Esophagus squamous epithelium (tissue), 5 donors: ENCODE measurements at places on chromosomes 7 and 10.

- DNase-seq = no peak
Observed at GRCh38 chr7:117796889-117797288, 76.4 kb downstream of the CTTNBP2 start.

DNA sequence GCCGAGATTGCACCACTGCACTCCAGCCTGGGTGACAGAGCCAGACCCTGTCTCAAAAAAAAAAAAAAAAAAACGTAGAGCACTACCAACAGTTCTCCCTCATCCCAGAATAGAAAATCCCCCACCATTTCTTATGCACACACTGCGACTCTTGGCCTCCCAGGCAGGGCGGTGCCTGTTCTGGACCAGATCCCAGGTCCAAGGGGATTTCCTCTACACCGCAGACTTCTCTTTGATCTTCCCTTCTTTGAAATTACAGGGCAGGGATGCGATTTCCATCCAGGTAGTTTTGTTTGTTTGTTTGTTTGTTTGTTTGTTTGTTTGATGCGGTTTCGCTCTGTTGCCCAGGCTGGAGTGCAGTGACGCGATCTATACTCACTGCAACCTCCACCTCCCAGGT, 91.8 kb downstream of the SEPTIN14 start:
- no peak for DNase-seq

DNA sequence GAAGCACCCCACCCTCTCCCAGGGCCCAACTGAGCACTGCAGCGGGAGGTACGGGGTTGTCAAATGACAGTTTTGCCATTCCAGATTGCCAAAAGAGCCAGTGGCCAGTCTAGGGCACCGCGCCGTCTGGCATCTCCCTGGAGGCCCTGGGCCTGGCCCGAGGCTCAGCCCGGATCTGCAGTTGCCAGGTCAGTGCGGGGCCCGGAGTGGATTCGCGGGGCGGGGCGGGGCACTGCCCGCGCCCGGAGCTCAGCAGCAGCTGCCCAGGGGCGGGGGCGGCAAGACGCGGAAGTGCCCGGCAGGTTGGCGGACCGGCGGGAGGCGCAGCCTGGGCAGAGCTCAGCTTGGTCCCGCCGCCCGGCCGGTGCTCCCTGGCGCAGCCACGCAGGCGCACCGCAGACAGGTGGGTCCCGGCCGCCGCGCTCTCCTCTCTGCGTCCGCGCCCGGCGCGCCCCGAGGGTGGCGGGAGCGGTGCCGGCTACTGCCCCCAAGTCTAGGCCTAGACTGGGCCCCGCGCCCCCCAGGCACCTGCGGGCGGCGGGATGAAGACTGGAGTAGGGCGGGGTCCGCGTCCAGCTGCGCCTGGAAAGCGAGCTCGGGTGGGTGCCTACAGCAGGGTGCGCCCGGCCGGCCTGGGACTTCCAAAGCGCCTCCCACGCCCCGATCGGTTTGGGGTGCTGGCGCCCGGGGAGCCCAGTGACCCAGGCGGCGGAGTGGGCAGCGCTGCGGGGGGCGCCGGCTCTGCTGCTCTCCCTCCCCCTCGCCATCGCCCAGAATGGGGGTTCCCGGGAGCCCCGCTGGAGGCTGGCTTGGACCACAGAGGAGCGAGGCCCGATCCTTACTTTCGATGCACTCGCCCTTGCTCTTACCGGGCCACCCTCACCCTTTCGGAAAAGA, at the start of gene IRF5:
Gene IRF5, plus strand, starts transcription at position 281 of the 897 bp plus-strand sequence. CDS start 4,155 bp downstream, outside the sequence.
- no peak for DNase-seq

DNA sequence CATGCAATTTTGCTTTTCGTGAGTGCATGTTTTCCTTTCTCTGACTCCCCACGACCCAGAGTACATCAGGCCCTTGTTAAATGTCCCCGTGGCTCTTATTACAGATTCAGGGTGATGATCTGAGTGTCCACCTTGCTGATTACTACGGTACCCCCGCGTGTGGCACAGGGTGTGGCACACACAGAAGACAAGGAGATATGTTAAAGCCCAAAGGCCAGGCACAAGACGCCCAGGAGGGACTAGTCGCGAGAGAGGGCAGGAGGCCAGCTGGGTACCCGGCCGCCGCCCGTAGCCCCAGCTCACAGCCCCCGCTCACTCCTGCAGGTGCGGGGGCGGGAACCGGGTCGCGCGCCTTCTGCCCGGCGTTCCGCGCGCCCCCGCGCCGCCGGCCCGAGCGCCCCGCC, 281 bp upstream of the EXOC6 start:
- no peak for DNase-seq

- no peak for DNase-seq
Observed at GRCh38 chr10:31426401-31426800, 107.4 kb downstream of the ZEB1 start.

DNA sequence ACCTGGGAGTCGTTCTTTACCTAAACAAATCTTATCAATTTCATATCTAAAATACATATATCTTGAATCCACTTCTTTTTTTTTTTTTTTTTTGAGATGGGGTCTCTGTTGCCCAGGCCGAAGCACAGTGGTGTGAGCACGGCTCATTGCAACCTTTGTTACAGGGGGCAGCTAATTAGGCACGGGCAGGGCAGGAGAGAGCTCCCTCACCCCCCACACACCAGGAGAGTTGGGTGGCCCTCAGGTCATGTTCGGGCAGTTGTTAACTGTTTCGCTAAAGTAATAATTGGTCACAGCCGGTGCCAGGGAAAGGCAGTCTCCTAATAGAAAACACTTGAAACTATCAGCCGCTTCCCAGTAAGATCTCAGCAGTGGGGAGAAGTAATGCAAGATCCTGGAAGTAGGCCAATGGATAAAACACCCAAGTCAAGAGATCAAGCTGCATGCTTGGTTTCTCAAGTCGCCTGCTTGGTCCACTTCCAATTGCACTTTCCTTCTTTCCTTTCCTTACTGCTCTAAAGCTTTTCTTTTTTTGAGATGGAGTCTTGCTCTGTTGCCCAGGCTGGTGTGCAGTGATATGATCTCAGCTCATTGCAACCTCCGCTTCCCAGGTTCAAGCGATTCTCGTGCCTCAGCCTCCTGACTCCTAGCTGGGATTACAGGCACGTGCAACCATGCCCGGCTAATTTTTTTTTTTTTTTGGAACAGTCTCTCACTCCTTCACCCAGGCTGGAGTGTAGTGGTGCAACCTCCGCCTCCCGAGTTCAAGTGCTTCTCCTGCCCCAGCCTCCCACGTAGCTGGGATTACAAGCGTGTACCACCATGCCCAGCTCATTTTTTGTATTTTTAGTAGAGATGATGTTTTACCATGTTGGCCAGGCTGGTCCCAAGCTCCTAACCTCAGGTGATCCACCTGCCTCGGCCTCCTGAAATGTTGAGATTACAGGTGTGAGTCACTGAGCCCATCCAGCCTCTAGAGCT, 21.3 kb upstream of the EFCAB10 start:
- DNase-seq = no peak

DNA sequence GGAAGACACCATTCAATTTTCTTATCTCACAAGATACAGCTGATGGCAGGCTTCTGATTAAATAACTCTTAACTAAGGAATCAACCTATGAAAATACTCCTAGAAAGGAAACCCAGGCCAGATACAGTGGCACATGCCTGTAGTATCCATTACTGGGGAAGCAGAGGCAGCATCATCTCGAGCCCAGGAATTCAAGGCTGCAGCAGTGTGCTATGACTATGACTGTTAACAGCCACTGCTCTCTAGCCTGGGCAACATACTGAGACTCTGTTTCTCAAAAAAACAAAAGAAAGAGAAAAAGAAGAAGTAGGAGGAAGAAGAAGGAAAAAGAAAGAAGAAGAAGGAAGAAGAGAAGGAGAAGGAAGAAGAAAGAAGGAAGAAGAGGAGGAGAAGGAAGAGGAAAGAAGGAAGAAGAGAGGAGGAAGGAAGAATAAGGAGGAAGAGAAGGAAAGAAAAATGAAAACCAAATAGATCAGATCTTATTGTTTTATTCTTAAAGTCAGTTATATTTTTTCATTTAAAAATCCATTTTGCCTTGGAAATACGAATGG, 18.0 kb downstream of the DPY19L1 start:
- no peak for DNase-seq

DNA sequence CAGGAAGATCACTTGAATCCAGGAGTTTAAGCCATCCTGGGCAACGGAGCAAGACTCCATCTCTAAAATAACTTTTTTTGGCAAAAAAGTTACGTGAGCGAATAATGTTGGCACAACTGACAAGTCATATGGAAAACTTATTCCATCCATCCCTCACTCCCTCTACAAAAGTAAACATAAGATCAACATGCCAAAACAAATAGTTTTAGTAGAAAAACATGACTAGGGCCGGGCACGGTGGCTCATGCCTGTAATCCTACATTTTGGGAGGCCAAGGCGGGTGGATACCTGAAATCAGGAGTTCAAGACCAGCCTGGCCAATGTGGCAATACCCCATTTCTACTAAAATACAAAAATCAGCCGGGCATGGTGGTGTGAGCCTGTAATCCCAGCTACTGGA, 25.6 kb downstream of the SLC25A16 start:
- no peak for DNase-seq

DNA sequence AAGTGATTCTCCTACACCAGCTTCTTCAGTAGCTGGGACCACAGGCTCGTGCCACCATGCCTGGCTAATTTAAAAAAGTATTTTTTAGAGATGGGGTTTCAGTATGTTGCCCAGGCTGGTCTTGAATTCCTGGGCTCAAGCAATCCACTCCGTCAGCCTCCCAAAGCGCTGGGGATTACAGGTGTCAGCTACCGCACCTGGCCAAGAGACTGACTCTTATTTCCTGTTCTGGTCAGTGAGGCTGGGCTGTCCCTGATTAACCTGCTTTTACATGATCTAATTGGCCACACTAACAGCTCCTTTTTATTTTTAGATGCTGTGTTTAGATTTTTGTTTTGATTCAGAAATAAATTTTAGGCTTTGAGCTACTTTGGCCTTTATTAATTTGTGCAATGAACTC, 203.9 kb downstream of the NXPH1 start:
- no peak for DNase-seq

DNA sequence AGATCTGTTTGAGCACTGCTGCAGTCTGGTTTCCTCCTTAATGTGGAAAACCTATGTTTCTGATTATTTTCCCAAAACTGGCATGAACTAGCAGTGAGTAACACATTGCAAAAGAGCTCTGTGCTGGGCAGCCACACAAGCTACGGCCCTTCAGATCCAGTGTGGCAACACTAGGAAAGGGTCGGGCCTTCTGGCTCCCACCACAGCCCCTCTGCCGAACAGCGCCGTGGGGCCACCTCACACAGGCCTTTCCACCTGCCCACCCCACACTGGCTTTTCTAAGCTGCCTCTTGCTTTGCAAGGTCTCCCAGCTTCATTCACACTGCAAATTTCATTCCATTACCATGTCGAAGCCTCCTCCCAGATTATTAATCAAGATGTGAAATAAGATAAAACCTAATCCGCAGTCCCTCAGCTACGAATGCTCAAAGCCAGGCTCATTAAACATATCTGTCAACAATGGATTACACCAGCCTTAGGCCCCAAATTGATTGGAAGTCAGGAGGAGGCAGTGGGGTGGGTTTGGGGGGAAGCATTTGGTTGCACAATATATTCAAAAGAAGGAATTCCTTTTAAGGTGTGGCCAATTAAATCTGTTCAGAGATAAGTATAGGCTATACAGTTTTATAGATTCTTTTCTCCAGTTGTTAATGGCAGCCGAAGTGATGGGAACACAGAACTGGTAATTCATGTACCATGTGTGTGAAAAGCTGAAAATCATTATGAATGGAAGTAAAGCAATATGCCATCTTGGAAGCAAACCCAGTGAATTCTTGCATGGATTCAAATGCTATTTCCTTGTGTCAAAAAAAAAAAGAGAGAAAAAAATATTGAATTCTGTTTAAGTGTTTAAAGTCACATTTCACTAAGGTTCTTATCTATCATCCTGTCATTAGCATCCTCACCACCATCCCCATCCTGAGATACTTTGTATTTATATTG, 223.7 kb downstream of the MTERF1 start:
- DNase-seq = no peak

DNA sequence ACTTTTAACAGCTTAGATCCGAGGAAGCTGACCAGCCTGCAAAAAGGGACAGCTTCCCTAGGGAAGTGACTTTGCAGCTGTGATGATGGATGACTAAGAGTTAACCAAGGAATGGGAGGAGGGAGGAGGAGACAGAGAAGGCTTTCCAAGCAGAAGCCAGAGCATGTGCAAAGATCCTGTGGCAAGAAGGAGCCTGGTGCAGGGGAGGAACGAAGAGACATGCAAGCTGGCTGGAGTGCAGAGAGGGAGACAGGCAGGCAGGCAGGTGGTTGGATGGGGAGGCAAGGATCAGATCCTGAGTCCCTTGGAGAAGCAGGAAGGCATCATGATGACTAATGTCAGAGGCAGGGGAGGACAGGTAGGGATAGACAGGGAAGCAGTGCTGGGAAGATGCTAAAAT, 148.8 kb downstream of the PFKFB3 start:
- no peak for DNase-seq

GRCh38 chr10:114631090-114631665, 26.9 kb downstream of the ABLIM1 start:
- no peak for DNase-seq

- no peak for DNase-seq
Observed at GRCh38 chr10:133459454-133460207, 5.9 kb downstream of the SCART1 start.

DNA sequence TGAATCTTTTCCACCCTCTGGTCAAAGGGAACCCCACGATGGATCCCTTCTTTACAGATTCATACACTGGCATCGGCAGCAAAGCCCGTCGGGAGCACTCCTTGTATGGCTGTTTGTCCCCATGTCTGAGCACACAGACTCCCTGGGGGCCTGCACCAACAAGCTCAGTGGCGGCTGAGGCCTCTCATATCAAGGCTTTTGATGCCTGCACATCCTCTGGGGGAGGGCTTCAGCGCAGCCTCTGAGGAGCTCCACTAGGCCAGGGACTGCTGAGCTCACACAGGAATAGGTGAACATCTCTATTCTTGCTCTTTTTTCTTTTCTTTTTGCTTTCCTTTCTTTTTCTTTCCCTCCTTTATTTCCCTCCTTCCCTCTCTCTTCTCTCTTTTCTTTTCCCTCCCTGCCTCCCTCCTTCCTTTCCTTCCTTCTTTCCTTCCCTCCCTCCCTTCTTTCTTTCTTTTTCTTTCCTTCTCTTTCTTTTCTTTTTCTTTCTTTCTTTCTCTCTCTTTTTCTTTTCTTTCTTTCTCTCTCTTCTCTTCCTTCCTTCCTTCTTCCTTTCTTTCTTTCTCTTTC, 174.6 kb downstream of the CCDC3 start:
- DNase-seq = no peak

DNA sequence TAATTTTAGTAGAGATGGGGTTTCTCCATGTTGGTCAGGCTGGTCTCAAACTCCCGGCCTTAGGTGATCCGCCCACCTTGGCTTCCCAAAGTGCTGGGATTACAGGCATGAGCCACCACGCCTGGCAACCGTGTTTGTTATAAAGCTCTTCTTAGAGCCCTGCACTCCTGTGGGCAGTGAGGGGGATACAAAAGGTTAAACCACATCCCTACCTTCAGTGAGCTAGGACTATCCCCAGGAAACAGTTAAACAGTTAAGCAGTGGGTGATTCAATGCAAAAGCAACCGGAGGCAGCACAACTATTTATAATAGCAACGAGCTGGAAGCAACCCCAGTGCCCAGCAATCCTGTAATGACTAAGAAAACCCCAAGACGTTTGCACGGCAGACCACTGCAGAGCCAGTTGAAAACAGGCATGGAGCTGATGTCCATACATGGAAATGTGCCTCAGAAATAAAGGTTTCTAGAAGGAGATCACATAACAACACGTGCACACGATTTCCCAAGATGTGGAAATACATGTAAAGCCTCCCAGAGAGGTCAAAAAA, 107.2 kb upstream of the LYZL2 start:
- no peak for DNase-seq
